Activated naive CD4-positive, alpha-beta T cell (primary cell): ENCODE measurements at places on chromosomes 1 and 21.

- no peak for DNase-seq
Observed at GRCh38 chr1:244191581-244191980, 140.5 kb downstream of the ZBTB18 start.

- DNase-seq = no peak
Observed at GRCh38 chr1:233613252-233614172, at the start of gene KCNK1. KCNK1 (plus strand) TSS chr1:233614106; CDS start chr1:233614172, 66 bp downstream.

DNA sequence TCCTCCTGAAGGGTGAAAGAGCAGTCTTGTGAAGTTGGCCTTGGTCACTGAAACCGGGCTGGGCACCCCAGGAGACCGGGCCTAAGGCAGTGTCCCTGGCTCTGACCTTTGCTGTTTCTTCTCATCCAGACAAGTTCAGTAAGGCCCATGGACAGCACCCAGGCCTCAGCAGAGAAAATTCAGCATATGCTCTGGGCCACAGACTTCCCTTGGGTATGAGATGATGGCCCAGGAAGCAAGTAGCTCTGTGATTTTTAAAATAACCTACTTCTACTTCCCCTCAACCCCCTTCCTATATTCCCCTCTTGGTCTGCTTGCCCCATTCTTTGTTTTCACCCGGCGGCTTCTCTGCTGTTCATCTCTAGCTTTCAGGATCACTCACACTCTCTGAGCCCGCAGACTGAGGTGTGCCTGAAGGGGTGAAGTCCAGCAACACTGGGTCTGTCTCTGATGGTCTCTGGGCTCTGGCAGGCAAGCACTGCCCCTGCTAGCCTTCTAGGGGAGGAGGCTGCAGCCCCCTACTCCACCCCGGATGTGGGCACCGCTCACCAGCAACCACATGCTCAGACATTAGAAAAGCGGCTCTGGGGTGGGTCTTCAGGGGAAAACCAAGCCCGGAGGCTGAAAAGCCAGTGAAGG is 2.9 kb upstream of the GPR25 start:
- no peak for DNase-seq

DNA sequence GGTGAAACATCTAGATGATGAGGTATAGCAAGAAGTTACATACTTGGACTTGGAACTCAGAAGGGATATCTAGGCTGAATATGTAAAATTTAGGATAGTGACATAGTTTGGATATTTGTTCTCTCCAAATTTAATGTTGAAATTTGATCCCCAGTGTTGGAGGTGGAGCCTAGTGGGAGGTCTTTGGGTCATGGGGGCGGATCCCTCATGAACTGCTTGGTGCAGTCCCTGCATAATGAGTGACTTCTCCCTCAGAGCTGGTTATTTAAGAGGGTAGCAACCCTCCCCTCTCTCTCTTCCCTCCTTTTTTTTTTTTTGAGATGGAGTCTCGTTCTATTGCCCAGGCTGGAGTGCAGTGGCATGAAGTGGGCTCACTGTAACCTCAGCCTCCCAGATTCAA is 15.5 kb downstream of the ST3GAL3 start:
- no peak for DNase-seq

DNA sequence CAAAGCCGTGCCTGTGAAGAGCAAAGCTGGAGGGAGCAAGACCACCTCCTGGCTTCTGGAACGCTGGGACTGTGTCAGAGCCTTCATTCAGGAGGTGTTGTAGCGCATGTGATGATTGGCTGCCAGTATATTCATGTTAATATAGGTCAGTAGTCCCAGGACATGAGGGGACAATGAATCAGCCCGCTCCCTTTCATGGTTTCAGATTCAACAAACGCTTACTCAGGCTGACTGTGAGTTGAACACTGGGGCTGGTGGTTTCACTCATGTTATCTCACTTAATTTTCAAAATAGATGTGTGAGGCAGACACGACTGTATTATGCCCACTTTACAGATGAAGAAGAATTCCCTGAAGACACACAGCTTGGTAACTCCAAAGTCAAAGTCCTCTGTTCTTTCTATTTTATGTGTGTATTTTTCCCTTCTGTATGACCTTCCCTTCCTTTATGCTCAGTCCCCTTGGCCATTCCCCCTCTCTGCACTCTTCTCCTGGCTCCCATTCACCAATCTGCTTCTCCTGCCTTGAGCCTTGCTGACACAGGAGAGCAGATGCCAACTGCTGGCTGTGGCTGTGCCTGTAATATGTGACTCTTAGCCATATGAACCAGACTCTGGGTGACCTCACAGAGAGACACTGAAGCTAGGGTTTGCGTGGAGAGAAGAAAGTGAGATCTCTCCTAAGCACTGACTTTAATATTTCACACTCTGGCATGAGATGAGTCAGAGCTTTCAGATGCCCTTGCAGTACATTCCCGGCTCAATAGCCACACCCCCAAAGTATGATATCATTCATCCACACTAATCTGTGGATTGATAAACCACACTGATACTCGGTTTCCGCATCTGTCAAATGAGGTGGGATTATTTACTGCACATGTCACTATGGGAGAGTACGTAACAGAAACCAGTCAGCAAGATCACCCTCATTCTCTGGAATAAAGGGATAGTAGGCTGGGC is 31.4 kb upstream of the KIRREL1 start:
- no peak for DNase-seq

DNA sequence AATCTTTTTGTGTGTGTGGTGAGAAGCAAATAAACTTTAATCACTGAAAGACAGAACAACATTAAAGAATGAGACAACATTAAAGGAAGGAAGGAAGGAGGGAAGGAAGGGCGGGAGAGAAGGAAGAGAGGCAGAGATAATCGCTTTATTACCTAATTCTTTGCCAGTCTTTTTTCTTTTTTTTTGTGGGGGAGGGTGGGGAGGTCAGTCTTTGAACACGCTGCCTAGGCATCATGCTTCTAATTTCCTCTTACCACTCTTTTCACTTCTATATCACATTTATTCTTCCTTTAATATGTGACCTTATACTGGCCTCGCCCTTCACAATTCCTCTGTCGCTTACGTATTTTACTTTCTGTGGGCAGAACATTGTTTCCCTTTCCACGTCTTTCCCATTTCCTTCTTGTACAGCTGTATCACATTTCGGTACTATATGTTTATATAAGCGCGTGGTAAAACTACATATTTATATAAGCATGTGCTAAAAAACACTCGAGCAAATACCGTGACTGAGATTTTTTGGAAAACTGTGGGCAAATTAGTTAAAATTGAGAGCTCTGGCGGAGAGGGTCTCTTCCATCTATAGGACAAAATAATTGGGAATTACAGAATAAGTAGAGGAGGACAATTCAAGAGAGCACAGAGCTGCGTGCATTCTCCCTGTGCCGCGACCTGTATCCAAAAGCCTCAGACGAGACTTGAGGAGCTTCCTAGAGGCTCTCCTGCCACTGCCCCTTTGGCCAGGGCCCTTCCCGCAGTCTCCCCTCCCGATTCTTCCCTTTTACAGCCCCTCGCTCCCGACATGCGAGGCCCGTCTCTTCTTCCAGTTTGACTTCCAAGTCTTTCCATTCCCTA is 823 bp upstream of the PRKAA2 start:
- no peak for DNase-seq

- DNase-seq = no peak
Observed at GRCh38 chr21:32499249-32500055, 85.9 kb downstream of the TCP10L start.

GRCh38 chr1:39214998-39215873 is 10.7 kb downstream of the MACF1 start:
- no peak for DNase-seq

DNA sequence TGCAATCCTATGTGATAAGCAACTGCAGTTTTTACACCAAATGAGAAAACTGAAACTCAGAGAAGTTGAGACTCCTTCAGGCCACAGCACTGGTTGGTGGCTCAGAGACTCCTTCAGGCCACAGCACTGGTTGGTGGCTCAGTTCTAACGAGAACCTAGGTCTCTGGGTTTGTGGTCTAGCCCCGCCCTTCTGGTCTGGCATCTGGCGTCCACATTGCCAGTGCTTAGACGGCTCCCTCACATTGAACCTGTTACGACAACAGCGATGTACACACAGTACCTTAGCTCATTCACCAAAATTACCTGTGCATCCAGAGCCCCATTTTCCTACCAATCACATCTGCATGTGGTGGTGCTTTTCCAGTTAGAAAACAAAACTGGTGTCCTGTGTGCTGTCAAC is 66.1 kb downstream of the NID1 start:
- no peak for DNase-seq

DNA sequence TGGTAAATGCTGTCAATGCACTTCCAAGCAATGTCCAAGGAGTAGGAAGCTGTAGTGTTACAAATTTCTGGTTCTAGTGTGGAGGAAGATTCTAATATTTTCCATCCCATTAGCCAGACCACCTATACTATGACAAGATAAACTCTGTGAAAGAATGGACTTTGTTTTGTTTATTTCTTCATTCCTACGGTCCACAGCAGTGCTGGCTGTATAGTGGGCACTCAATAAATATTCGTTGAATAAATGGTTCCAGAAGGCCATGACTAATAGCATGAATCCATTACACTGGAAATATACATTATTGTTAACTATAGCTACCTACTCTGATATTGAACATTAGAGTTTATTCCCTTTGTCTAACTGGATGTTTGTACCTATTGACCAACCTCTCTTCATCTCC is 8.3 kb upstream of the MYSM1 start:
- DNase-seq = no peak

DNA sequence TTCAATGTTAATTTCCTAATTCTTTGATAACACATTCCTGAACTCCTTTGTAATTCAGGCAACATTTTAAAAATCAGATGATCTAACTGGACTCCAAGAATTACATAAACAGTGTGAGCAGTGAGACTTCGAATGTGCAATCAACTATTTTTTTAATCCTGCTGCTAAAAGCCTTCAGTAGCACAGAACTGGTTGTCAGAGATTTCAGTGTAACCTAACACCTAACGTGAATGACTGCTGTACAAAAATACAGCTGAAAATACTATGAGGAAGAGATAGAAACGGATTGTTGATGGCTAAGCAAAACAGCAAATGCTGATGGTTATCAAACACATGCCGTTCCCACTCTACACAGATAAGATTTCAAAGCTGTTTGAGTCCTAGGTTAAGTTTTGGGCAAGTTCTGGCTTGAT is 46.1 kb downstream of the APP start:
- DNase-seq = no peak

- DNase-seq = no peak
Observed at GRCh38 chr1:218866507-218866906, 307.2 kb upstream of the LYPLAL1 start.

DNA sequence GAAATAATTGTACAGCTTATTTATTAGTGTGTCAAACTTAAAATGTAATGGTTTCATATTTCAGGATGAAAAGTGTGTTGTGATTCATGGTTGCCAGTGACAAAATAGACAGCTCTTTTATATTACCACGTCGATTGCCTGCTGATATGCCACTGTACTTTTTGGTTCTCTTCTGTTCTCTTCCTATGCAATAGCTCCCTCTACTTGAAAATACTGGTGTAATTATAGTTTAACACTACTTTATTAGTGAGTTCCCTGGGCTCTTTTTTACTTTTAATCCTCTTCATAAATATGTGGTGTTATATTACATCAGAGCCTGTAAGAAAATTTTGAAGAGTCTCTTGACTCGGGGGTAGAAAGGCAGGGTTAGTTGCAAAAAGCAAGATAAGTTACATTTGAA is 111.3 kb downstream of the PATJ start:
- no peak for DNase-seq
